AG09309 (cell line): ENCODE measurements at places on chromosomes 5 and 9.

DNA sequence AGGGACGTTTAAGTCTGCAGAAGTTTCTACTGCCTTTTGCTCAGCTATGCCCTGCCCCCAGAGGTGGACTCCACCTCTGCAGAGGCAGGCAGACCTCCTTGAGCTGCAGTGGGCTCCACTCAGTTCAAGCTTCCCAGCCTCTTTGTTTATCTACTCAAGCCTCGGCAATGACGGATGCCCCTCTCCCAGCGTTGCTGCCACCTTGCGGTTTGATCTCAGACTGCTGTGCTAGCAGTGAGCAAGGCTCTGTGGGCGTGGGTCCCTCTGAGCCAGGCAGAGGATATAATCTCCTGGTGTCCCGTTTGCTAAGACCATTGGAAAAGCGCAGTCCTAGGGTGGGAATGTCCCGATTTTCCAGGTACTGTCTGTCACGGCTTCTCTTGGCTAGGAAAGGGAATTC lies 2188.5 kb upstream of the WWC1 start:
- no peak for DNase-seq

- DNase-seq, result no peak
Measured at GRCh38 chr5:72400950-72401349, 80.8 kb downstream of the PTCD2 start.

- peak; percentile 58 for DNase-seq
Measured at GRCh38 chr5:15691521-15691920, 191.5 kb downstream of the FBXL7 start.

GRCh38 chr9:107782789-107783188 lies 293.2 kb upstream of the KLF4 start:
- no peak for DNase-seq

GRCh38 chr9:136002215-136002614 lies 41.0 kb upstream of the UBAC1 start:
- no peak for DNase-seq

DNA sequence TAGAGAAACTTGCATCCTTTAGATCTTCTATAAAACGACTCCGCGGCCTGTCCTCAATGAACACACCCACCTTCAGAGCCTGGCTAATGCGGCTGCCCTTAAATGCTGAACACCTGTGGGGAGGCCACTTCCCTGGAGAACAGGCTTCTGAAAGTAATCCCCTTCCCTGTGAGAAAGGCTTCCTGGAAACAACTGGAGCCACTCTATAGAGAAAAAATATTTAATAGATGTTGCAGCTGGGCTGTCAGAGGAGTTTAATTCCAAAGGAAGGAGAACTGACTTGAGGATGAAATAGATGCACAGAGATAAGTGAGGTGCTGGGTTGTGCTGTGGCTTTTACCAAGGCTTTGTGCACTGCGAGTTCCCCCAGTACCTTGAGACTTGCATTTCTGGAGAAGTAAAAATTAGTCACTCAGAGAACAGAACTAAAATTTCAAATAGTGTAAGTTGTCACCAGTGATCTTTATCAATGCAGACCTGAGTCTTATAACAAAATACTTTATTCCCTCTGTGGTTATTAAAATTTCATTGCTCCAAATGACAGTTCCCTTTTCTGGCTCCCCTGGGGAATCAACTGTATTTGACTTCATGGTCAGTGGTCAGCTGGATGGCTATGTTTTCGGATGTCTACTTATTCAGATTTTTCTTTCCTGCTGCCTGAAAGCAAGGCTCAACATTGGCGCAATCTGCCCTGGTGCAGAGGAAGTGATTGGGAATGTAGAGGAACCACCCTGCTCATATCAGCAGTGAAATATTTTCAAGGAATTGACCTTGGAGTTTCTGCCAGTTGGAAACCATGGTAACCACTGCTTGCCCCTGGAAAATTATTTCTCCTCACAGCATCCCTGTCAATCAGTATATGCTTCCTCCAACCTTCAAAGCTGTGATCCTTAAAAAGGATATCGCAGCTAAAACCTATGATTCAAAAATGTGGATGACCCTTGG lies 238.8 kb downstream of the SMARCA2 start:
- no peak for DNase-seq

DNA sequence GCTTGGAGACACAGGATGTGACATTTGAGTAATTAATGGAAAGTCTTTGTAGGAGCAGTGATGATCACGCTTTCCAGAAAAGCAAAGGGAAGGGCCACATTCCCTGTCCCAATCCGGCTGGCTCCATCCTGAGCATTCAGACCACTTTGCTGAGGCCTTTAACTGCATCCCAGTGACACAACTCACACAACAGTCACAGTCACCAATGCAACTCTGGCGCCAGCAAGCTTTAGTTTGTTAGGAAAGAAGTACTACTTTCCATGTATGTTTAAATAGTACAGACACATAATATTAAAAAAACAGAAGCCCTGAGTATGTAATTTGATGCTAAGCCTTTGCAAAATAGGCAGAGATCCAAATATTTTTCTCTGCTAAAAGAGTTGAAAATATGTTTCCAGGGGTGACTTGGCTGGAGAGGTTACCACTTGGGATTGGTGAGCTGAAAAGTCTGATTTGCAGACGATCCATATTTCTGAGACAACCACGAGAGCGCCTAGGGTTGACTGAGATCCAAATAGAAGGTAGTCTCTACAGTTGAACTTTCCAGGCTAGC lies 31.7 kb upstream of the GAS1 start:
- DNase-seq, result no peak

- DNase-seq, result no peak
Measured at GRCh38 chr5:163261647-163262269, 175.6 kb upstream of the CCNG1 start.

- DNase-seq, result no peak
Measured at GRCh38 chr5:7317751-7318150, 78.2 kb upstream of the ADCY2 start.

DNA sequence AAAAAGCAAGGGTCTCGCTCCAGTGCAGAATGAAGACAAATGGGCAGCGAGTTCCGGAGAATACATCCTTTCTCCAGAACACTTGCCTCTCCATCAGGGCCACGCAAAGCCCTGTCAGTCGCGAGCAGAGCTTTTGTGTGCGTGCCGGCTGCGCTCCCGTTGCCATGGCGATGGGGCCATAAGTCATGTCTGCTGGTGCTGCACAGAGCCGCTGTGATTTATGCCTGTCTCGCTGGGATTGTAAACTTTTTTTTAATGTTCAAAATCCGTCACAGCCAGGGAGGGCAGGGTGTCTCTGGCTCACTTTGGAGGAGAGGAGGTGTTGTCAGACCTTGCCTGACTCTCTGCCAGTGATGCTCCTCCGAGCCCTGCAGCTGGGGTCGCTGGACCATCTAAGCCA lies 272.7 kb downstream of the TRIM32 start:
- no peak for DNase-seq

DNA sequence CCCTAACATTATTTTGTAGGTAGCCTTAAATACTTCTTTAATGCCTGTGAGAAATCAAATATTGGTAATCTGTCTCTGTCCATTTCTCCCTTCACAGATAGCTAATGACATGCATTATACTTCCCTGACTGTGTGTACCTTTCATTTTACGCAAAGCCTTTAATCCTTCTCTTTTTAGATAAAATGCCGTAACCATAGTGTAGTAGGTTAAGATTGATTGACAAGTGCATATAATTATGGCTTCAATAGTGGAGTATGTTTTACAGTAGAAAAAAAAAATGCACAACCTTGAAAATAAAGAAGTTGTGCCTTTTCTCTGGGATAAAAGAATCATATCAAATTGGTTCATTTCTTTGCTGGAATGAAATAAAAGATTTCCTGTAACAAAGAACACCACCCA lies 559.6 kb upstream of the GRAMD2B start:
- no peak for DNase-seq

DNA sequence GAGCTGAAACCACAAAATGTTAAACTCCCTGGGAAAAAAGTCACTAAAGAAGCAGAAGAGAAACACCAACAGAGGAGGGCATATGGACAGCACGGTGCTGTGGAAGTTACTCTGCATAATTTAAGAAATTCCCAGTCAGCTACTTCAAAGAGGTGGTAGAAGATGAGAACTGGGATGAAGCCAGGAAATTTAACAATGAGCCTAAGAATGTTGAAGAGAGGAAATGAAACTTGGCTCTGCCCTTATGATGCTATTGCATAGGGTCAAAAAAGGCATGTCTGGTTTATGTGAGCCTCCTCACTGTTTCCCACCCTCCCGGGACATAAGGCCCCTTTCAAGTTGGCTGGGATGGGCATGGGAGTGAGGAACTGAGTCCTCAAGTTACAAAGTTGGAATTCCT lies 25.4 kb upstream of the SNX18 start:
- DNase-seq, result no peak

DNA sequence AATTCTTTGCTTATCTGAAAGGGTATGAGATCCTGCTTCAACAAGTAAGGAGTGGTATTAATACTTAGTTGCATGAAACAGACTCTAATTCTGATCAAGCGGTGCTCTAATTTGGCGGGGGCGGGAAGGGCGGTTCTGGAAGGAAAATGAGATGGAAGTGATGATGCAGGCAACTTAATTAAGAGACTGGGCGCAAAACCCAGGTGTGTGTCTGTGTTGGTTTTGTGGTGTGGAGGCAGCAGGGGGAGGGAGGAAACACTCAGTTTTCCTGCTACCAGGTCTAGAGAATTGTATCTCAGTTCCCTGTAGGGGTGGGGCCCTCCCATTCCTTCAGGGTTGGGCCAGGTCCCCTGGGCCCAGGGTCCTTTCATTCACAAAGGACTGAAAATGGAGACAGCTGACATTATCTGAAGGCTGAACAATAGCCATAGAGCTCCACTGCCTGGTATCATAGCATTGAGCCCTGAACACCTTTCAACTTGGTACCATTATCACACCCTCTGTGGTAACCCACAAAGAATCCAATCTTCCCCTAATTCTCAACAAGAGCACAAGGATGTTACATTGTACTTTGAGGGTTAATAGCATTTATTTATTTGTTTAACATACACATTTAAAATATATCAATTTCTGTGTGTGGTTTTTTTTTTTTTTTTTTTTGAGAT lies 17.2 kb upstream of the C5orf47 start:
- DNase-seq, result no peak

- no peak for DNase-seq
Measured at GRCh38 chr5:83095957-83096539, 18.7 kb downstream of the XRCC4 start.

DNA sequence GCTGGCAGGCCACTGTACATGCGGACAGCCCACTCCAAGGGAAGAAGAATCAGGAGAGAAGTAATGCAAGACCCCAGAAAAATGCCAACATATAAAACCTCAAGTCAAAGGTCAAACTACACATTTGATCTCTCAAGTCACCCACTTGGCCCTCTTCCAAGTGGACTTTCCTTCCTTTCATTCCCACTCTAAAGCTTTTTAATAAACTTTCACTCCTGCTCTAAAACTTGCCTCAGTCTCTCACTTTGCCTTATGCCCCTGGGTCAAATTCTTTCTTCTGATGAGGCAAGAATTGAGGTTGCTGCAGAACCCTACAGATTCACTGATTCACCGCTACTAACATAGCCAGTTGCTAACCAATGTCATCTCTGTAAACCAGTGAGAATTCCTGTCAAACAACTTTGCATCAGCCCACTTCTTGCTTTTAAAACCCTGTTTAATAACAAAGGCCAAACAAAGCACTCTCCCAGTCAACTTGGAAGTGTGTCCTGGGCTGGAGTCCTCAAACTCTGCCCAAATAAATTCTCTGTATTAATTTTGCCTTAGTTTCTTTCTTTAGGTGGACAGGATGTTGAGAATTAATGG lies 6.9 kb upstream of the ATP6V1G1 start:
- DNase-seq, result no peak
